ENCODE measurements at places on chromosomes 12 and 14.
A peak's percentile ranks its signal among the peaks of the same experiment; 100 is the strongest.

DNA sequence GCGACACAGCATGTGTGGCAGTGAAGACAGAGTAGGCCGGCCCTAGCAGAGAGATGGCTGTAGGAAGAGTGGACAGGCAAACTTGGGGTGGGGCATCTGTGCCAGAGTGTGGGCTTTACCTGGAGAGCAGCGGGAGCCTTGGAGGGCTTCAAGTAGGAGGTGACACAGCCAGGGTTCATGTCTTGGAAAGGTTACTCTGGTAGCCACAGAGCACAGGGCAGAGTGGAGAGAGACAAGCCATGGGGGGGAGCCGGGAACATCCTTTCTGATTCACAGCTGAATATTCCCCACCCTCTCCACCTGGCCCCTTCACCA, 53.5 kb upstream of the DIO3 start:
- DNase-seq = no peak

DNA sequence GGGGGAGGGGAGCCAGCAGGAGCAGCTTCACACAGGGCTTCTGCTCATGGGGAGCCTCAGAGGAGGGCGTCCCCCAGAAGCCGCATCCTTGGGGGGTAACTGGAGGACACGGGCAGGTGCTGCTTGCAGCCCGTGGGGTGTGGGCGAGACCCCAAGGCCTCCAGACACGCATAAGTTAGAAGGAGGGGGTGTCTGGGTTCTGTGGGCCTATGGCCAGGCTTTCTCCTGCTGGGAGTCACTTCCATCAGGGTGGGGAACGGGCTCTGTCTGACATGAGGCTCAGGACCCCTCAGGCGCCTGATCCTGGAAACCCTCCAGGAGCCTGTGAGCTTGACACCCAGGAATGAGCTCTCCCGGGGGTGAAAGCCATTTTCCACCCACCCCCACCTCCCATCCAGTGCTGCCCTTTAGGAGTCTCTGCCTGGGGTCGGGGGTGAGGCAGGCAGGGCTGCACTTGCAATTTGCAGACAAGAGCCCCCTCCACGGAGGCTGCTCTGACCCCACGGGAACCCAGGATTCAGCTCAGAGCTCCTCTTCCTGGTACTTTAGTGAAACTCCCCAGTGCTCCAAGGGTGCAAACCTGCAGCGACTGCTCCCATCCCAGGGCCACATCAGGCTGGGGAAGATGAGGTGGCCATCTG, 325.7 kb downstream of the ADGRD1 start:
- DNase-seq = no peak

DNA sequence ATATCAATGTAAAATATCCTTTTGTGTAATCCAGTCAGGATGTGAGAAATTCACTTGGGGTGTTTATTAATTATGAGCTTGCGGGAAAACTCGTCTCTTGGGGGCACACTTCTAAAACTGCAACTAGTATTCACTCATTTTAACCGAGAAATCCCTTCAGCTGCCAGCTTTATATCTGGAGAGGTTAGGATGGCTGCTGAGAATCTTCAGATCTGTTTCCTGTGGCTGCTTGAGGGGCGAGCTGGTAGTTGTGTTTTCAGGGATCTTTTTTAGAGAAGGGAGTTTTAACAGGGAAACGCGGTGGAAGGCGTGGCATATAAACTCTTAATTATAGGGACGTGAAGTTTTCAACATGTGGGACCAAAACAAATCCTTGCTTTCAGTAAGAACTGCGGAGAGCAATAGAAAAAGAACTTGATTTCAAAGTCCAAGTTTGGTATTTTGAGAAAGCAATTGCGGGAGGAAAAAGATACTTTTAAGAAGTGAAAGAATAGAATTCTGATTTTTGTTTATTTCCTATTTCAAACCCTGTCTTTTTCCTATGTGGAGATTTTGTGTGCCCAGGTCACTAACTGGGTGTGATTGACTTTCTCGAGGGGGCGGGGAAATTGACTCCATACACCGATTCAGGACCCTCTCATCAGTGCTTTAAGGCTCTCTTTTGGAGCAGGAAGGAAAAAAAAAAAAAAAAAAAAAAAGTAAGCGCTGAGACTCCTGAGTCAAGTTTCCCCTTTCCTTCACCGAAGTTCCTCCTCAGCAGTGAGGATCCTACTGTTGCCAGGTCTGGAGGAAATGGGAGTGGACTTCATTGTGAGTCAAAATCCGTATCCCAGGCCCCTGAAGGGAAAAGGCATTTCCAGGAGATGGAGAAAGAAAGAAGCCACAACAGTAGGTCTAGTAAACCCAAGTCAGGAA, 1.1 kb downstream of the PPFIBP1 start:
- DNase-seq = no peak

DNA sequence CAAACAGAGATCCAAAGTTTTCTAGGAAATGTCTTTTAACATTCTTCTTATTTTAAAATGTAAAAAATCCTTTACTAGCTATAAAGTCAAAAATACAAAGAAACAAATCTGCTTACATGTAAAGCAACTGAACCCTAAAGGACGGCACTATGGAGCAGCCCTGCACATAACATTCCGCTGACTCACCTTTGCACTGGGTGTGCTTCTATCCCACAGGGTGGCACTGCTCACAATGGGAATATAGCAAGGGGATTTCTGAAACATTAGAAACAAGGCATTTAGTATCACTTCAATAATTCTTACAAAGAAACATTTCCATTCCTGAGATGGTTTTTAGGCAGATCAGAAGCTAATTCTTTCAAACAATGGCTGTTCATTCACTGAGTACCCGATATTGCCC, 94.3 kb downstream of the C12orf42 start:
- DNase-seq = no peak

DNA sequence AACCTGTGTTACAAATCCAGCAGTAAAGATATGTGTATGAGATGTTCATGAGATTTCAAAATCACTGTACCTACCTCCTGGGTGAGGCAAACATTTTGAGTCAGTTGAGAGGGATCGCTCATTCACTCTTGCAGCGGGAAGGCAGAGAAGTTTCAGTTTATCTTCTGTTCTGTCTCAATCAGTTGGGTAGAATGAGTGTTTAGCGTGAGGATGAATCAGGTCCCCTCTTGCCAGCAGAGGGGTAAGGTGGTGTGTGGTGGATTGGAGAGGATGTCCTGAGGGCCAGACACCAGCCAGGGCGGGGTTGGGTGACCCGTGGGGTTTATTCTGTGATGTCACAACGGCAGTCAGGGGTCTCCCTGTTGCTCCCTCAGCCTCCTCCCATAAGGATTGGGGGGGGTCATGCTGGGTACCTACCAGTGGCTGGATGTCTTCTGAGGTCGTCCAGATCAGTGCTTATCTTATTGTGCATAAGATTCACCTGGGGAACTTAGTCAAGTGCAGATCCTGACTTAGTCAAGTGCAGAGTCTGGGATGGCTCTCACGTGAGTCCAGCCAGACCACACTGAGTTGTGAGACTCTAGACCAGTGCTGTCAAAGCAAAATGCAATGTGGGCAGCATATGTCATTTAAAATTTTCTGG, at the start of gene GSG1:
TSS of gene GSG1 (minus strand) at position 277 of the 643 bp plus-strand sequence. CDS start at position 122, 155 bp downstream.
- no peak for DNase-seq

- no peak for DNase-seq
These were observed 340.0 kb upstream of the STXBP6 start for GRCh38 chr14:25389948-25390347.

DNA sequence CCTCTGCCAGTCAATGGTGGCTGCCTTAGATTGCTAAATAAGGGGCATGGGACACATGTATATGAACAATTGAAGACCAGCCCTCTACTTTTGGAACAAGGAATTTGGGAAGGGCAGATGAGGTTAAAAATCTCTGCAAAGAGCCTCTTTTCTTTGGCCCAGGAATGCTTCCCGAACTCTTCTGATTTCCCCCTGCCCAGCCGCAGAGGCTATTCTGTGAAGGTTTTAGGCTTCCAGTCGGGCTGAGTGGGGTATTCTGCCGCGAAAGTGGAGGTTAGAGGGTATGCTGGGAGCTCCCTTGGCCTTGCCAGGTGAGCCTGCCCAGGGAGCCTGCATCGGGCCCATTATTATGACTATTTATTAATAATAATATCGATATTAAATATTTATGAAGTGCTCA, 1.2 kb downstream of the POU6F1 start:
- no peak for DNase-seq

- no peak for DNase-seq
These were observed 5.4 kb upstream of the ERO1A start for GRCh38 chr14:52700701-52701172.

- DNase-seq = no peak
These were observed 77.8 kb downstream of the RIN3 start for GRCh38 chr14:92591346-92591745.

DNA sequence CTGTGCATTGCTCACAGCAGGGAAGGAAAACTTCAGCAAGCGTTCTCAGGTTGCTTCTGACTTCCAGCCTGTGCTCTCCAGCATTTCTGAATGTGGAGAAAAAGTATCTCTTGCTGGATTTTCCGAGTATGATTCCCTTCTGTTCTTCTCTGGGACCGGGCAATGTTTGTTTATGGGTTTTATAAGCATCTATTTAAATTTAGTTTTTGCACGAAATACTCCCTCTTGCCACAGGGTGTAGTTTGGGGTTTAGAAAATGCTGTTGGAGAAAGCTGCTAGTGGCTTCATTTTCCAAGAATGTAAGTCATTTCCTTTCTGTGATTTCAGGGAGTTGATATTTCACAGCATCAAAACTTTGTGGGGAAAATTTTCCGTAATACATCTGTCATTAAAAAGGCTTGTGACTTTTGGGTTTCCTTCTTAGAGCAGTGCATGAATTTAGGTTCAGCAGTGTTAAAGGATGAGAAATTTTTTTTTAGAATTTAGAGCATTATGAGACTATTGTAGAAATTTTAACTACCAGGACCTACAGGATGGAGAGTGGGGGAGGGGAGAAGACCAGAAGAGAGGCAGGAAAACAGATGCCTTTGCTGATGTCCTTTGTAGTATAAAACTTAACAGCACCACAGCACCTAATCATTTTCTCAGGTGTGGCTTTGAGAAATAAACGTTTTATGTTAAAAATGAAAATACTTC, 1.5 kb downstream of the FRMD6 start:
- no peak for DNase-seq

DNA sequence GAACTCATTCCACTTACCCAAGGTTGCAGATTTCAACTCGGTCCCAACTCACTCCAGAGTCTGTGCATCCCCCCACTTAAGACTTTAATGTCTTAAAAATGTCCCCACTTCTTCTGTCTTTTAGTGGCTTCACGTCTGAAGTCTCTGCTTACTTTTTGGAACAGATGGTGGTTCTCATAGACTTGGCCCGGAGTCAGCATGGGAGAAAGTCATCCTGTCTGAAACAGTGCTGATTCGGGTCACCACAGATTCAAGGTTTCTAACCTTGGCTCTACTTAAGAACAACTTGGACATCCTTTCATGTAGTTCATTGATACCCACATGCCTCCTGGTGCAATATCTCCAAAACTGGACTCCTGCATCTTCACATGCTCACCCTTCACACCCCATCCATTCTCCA, 26.0 kb downstream of the CHST11 start:
- DNase-seq = no peak

DNA sequence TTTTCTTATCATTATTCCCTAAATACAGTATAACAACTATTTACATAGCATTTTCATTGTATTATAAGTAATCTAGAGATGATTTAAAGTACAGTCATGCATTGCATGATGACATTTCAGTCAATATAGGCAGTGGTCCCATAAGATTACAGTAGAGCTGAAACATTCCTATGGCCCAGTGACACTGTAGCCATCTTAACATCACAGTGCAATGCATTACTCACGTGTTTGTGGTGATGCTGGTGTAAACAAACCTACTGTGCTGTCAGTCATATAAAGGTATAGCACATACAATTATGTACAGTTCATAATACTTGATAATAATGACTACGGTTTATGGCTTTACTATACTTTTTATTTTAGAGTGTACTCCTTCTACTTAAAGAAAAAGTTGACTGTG, 13.3 kb downstream of the LLPH start:
- DNase-seq = no peak

GRCh38 chr12:25767606-25768005, 190.9 kb upstream of the RASSF8 start:
- DNase-seq = peak; percentile 34

DNA sequence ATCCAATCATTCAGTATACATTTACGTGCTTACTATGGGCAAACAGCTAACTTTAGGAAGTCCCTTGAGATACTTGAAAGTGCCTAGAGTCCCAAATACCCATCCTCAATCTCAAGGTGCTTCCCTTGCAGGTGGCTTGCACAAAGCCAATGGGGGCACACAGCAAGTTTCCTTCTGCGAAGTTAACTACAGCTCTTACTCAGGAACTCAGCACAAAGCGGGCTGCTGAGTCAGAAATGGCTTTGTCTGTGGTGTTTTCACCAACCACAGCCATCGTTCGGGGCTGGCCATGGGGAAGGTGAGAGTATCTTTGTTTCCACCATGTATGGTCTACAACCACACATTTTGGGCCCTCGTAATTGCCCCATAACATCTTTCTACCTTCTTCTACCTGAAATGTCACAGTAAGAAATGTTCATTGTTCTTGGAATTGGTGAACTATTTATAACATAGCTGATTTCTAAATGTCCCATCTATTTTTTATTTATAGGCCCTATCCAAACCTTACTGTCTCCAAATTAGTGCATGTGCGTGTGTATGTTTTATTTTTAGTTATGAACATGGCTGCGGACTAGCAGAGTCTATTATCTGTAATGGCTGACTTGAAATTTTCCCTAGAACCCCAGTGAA, 13.9 kb downstream of the MFAP5 start:
- DNase-seq = no peak

DNA sequence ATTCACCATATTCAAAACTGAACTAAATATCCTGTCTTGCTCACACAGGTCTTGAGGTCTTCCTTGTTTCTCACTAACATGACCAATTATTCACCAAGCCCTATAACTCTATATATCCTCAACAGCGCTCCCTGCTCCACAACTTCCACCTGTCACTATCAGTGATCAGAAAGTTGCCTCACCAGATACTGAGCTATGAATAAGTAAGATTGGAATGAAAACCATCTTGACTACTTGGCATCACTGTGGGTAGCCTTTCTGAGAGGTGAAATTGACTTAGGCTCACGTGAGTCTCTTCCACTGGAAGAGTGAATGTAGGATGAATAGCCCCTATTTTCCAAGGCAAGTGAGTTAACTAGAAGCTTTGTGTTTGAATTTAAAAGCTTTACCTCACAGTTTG, 167.1 kb downstream of the PIK3C2G start:
- no peak for DNase-seq

GRCh38 chr12:10307630-10308029, at the start of gene KLRD1:
KLRD1 (plus strand) TSS chr12:10307870; CDS start chr12:10308078, 208 bp downstream.
- no peak for DNase-seq

- DNase-seq = no peak
These were observed 30.1 kb downstream of the NTF3 start for GRCh38 chr12:5461966-5462365.

DNA sequence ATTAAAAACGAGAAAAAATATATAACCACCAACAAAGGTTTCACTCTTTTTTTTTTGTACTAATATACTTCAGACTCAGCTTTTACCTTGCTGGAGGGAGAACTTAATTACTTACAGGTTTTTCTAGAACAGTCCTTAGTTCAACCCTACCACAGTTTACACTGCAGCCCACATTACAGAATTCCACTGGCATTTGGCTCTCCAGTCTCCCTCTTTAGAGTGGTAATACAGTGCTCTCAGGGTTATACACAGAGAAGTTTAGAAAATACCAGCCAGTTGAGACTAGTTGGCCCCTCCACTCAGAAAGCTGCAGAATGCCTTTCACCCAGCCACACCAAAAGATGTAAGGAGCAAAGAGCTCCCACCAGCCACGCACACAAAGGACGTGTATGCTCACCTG, 122.3 kb upstream of the DIO3 start:
- DNase-seq = no peak

All from AG09319 (cell line).